ENCODE measurements at places on chromosomes 16 and 17.
A peak's percentile ranks its signal among the peaks of the same experiment; 100 is the strongest.

- no peak for DNase-seq
Measured at GRCh38 chr16:31476303-31477219, 4.6 kb downstream of the TGFB1I1 start.

GRCh38 chr16:80984124-80984892 is 22.4 kb downstream of the CMC2 start:
- no peak for DNase-seq

GRCh38 chr17:29807520-29808361 is 122.3 kb downstream of the SSH2 start:
- DNase-seq = peak; percentile 79

DNA sequence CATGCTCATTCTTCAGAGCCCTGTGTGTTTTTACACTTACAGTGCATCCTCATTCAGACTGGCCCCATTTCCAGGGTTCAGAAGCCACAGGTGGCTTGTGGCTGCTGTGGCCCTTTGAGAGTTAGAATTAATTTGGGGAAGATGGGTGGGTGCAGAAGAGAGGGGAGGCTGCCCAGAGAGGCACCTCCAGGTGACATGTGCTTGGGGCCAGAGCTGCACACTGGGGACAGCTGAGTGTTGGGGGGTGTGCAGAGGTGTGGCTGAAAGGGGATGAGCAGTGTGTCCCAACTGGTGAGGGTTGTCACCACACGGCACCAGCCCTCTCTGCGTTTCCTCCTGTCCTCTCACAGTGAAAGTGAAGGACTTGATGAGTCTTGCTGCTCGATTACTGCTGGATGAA is 6.9 kb upstream of the EIF1 start:
- DNase-seq = no peak

DNA sequence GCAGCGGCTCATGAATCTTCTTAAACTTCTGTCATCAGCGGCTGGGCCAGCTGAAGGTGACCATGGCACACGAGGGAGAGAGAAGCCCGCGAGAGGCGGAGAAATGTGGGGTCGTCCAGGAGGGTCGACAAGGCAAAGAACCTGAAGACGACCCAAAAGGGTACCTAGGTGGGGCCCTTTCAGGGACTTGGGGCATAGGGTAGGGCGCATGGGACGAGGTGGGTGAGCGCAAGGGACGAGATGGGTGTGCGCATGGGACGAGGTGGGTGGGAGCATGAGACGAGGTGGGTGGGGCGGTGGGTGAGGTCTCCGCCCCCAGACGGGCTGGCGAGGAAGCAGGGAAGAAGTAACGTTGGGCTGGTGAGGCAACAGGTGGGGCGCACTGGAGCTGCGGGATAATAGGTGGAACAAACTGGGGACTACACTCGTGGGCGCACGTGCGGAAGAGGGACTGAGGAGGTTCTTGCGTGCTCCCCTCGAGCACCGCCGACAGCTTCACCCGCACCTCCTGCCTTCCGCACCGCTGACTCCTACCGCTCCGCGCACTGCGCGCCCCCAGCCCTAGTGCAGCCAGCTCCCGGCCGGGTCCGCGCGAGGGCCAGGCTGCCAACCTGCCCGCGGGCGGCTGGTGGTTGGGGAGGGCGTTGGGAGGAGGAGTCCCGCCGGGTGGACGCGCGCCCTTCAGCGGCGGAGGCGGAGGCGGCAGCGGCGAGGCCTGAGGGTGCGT is 23.2 kb upstream of the CRYM start:
- DNase-seq = peak; percentile 78

- DNase-seq = no peak
Measured at GRCh38 chr16:28943281-28943680, 7.5 kb upstream of the NFATC2IP start.

DNA sequence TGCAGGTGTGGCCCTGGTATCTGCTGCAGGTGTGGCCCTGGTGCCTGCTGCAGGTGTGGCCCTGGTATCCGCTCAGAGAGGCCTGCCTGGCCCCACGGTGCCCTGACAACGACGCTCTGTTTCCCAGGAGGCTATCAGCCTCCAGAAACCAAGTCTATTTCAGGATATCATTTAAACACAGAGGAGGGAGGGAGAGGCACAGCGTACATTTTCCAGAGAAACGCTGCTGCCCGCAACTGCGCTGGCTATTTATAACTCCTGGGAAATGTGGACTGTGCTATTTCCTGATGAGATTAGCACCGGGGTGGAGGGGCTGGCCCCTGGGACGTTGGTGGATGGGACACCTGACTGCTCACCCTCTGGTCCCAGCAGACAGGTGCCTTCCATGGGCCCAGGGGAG is 22.5 kb downstream of the TIMM22 start:
- DNase-seq = no peak

DNA sequence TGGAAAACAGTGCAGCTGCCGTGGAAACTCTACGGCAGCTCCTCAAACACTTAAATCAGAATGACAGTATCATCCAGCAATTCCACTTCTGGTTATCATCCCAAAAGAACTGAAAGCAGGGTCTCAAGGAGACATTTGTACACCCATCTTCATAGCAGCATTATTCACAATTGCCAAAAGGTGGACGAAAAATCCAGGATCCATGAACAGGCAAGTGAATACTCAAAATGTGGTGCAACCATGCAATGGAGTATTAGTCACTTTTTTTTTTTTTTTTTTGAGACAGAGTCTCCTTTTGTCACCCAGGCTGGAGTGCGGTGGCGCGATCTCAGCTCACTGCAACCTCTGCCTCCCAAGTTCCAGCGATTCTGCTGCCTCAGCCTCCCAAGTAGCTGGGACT is 10.6 kb upstream of the AATK start:
- DNase-seq = no peak

- DNase-seq = no peak
Measured at GRCh38 chr16:23519282-23519681, 9.0 kb upstream of the GGA2 start.

DNA sequence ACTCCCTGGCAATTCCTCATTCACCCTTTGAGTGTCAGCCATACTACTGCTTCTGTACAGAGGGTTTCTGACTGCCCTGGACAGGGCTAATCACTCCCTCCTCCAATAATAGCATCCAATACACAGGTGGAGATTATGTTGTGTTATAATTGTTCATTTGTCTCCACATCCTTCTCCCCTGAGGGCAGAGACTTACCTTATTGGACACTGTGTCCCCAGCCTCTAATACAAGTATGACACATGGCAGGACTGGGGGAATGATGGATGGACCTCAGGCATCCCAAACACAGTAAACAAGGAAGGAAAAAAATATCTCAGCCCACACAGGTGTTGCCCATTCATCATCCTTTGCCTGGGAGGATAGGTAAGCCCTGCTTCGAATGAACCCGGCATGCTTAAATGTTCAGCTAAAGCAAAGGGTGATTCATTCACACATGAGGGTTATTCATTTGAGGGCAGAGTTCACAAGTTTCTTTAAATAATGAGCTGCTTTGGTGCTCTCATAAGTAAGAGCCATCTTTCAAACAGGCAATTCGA is 34.8 kb downstream of the MMD start:
- DNase-seq = no peak

GRCh38 chr16:84955427-84955826 is 55.9 kb downstream of the ZDHHC7 start:
- DNase-seq = no peak

DNA sequence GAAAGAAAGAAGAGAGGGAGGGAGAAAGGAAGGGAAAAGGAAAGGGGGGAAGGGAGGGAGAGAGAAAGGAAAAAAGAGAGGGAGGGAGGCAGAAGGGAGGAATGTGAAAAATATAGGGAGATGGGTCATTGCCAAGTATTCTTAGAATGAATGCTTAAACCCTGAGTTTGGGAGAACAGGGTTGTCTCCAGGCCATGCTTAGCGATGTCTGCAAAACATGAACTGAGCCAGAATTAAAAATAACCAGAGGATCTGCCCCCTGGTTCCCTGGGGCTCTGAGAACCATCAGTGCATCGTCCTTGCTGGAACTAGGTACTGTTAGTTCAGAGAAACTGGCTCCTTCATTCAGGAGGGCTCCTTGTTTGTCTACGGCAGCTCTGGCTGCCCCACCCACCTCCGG is 170.4 kb downstream of the IRX5 start:
- DNase-seq = no peak

DNA sequence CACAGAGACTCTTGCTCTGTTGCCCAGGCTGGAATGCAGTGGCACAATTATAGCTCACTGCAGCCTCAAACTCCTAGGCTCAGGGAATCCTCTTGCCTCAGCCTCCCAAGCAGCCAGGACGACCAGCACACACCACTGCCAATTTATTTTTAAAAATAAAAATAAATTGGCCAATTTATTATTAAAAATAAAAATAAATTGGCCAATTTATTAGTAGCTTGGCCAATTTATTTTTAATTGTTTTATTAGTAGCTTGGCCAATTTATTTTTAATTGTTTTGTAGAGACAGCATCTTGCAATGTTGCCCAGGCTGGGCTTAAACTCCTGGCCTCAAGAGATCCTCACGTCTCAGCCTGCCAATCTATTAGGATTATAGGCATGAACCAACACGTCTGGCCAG is 184.3 kb downstream of the FTO start:
- no peak for DNase-seq

DNA sequence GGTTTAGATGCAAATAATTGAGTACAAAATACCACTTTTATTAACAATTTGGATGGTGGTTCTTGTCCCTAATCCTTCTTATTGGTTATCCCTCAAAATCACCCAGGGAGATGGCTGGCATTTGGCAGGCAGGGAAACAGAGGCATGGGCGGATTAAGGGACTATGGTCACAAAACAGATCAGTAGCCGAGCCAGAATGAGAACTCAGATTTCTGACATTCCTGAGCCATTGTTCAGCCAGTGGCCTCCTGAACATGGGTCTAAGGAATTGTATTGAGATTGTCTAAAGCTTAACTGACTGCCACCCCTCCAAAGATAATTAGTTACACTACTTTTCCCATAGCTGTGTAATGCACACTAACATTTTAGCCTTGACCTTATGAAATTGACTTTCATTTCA is 88.4 kb downstream of the CHD9NB start:
- peak; percentile 2 for DNase-seq

GRCh38 chr17:29931231-29931932 is 1.4 kb upstream of the SSH2 start:
- peak; percentile 83 for DNase-seq

- DNase-seq = no peak
Measured at GRCh38 chr16:86026916-86027315, 128.0 kb downstream of the IRF8 start.

- DNase-seq = peak; percentile 72
Measured at GRCh38 chr16:83653785-83654184, 154.0 kb upstream of the HSBP1 start.

DNA sequence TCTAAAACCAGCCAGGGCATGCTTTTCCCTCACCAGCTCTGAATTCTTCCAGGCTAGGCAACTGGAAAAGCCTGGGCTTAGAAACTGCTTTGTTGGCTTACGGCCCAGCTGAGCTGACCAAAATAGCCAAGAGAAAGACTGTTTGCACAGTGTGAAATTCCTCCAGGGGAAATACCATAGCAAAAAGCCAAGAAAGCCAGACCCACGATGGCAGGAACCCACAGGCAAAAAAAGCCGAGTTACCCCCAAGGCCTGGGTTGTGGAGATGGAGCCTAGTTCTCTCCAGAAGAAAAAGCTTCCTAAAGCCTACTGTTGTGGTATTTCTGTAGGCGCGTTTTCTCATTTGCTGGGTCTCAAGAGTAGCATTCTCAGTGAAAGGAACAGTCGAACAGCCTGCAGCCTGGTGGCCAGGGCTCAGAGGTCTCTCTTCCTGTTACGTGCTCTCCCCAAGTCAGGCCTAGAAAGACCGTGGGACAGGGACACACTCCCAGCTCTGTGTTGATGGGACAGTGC is 9.2 kb downstream of the SP2 start:
- DNase-seq = peak; percentile 82

DNA sequence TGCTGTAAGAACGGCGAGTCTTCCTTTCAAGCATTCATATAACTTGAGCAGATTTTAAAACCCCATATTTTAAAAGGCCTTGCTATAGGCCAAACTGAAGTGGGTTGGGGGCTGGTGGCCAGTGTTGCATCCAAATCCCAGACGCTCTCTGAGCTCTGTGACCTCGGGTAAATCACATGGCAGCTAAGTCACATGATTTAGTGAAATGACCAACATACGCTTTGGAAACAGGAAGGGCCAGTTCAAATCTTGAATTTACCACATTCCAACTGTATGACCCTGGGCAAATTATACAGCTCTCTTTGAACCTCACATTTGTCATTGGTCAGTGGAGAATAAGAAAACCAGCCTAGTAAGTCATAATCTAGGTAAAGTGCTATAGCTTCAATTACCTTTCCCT is 519.3 kb downstream of the HAPSTR1 start:
- no peak for DNase-seq

- peak; percentile 10 for DNase-seq
Measured at GRCh38 chr16:2675714-2676113, 6.6 kb upstream of the KCTD5 start.

GRCh38 chr17:36533935-36534839 is 481 bp downstream of the MYO19 start:
- peak; percentile 78 for DNase-seq

GRCh38 chr16:53632526-53632925 is 71.1 kb downstream of the RPGRIP1L start:
- no peak for DNase-seq

GRCh38 chr16:19094542-19095365 is 19.0 kb upstream of the ITPRIPL2 start:
- DNase-seq = no peak

DNA sequence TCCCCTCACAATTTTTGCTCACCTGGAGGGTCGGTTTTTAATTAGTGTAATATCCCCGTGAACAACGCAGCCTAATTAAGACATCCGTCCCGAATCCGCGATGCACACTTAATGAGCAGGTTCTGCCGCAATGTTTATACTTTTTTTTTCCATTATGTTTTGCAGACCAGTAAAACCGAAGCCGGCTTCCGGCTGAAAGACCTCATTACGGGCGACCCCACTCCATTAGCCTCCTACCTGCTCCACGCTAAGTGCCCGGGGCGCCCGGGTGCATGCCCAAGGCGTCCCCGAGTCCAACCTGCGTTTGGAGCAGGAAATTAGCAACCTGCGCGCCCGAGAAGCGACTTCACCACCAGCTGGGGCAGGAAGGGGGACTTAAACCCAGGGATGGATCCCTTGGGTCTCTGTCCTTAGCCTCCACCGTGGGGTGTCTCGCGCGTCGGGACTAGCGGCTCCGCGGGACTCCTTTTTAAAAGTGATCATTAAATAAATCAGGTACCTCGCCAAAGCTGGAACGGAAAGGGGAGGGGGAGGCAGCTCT is 1.7 kb downstream of the RBFOX3 start:
- no peak for DNase-seq

DNA sequence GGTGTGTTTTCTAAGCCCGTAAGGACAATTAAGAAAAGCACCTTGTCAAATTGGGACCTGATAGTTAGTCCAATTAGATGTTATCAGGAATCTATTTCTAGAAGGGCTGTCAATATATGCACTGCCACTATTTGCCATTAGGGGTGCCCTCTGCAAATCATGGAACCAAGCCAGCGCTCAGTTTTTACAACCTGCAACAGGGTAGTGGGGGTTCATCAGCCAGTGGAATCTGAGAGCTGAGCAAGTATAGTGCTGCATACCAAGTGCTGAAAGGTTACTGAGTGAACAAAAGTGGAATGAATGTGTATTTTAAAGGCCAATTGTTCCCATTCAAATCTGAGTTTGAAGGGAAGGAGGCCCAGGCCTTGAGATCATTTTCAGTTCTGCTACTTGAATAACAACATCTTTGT is 10.4 kb downstream of the PRR11 start:
- DNase-seq = peak; percentile 68

- no peak for DNase-seq
Measured at GRCh38 chr17:48597778-48598631, 4.4 kb upstream of the HOXB5 start.
